ENCODE measurements at places on chromosomes 2 and 18. TPM values are rescaled to one million over a fixed set of nuclear protein-coding genes. Genes with fewer than 3 reads are reported as not detected.

The FIGLA gene
- total RNA-seq: not detected

The GKN2 gene
- total RNA-seq: not detected

The SRD5A2 gene
- total RNA-seq: not detected

The GMCL1 gene
- total RNA-seq: 15.3 TPM

The GCKR gene
- 8.5 TPM for total RNA-seq

The SMYD1 gene
- not detected for total RNA-seq

The CXCR4 gene
- total RNA-seq: 2.0 TPM

The ERBB4 gene
- total RNA-seq: 2.6 TPM

The ABCG8 gene
- total RNA-seq: not detected

The PRSS56 gene
- total RNA-seq: not detected

The TM4SF20 gene
- total RNA-seq: not detected

The NAT8 gene
- total RNA-seq: not detected

The BMP10 gene
- not detected for total RNA-seq

The OTX1 gene
- not detected for total RNA-seq

The SATB2 gene
- 11.7 TPM for total RNA-seq

The GNLY gene
- not detected for total RNA-seq

The GPR39 gene
- total RNA-seq: 6.4 TPM

The IL36RN gene
- total RNA-seq: not detected

The IL1R2 gene
- total RNA-seq: 0.13 TPM

The RNF125 gene
- total RNA-seq: 0.13 TPM

All from smooth muscle cell of the pulmonary artery (primary cell).